ENCODE measurements at places on chromosomes 7 and 10. TPM values are rescaled to one million over a fixed set of nuclear protein-coding genes. Genes with fewer than 3 reads are reported as not detected.

H2BK1 gene
- 3.4 TPM for total RNA-seq

MOGAT3 gene
- total RNA-seq, result not detected

TPK1 gene
- total RNA-seq, result 31.3 TPM

NEUROG3 gene
- not detected for total RNA-seq

SKAP2 gene
- total RNA-seq, result 9.7 TPM

GPR37 gene
- total RNA-seq, result not detected

ICA1 gene
- 4.6 TPM for total RNA-seq

KIF20B gene
- 58.4 TPM for total RNA-seq

PPP1R17 gene
- total RNA-seq, result not detected

CALML3 gene
- total RNA-seq, result not detected

DAGLB gene
- 17.9 TPM for total RNA-seq

DRGX gene
- not detected for total RNA-seq

PRKCQ gene
- 49.2 TPM for total RNA-seq

Data from activated T-cell treated with anti-CD3 and anti-CD28 coated beads, Interleukin-2, amount 50 U/mL, for 72 hours (primary cell).